Mucosa of gallbladder (tissue), 1 donor: ENCODE measurements at places on chromosomes 7 and 10. TPM values are rescaled to one million over a fixed set of nuclear protein-coding genes. Genes with fewer than 3 reads are reported as not detected.

CYP2C8 gene
- 40.3 TPM for total RNA-seq

LRRN3 gene
- 0.81 TPM for total RNA-seq

NUTM2A gene
- 0.58 TPM for total RNA-seq

ZMYND11 gene
- 82.5 TPM for total RNA-seq

RNF148 gene
- total RNA-seq: 1.0 TPM
